Skeletal muscle tissue (tissue), 5 donors: ENCODE measurements at places on chromosomes 7 and 10. TPM values are rescaled to one million over a fixed set of nuclear protein-coding genes. Genes with fewer than 3 reads are reported as not detected.

FAM107B gene
- 13.6 TPM for total RNA-seq

CLEC5A gene
- 0.52 TPM for total RNA-seq

LRRC4 gene
- 1.0 TPM for total RNA-seq

CBLL1 gene
- total RNA-seq, result 18.3 TPM

CYP26C1 gene
- not detected for total RNA-seq

CLCN1 gene
- total RNA-seq, result 4.7 TPM

ZNF727 gene
- total RNA-seq, result under 0.01 TPM

PODXL gene
- total RNA-seq, result 18.8 TPM

PTTG1IP2 gene
- not detected for total RNA-seq
